ENCODE measurements at places on chromosomes 1 and 21. TPM values are rescaled to one million over a fixed set of nuclear protein-coding genes. Genes with fewer than 3 reads are reported as not detected.
A peak's percentile ranks its signal among the peaks of the same experiment; 100 is the strongest.

CD1E gene
- total RNA-seq: 2.6 TPM

PRRX1 gene
- total RNA-seq: 30.1 TPM

SLC37A1 gene
- 28.9 TPM for total RNA-seq

RIPPLY3 gene
- 0.44 TPM for total RNA-seq

SLFNL1 gene
- 4.8 TPM for total RNA-seq

GPR25 gene
- 0.62 TPM for total RNA-seq

DNA sequence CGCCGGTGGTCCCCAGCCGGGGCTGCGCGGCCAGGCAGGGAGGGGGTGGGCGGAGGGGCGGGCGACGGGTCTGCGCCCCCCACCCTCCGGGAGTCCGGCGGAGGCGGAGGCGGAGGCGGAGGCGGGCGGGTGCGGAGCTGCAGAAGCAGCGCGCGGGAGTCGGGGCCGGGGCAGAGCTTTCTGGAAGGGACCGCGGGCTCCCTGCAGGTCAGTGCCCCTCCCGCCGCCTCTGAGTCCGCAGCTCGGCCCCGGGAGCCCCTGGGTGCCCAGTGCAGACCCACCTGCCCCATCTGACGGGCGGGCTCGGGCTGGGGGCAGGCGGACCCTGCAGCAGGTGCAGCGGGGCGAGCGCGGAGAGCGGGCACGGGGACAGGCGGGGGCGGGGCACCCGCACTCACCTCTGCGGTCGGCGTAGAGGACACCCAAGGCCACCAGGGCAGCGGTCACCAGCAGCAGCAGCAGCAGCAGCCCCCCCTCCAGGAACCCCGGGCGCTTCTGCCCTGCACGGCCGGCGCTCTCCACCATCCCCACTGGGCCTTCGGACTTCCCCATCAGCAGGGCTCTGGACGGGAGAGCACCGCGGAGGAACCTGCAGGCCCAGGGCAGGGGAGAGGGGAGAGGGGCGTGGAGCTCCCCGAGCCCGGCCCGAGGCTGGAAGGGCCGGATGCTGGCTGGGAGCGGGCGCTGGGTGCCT is 3.7 kb downstream of the MMEL1 start:
- peak; percentile 33 for DNase-seq
- no peak overlapping the region for H3K4me3 ChIP-seq
- no peaks in the 10 kb centered on the region for H3K36me3 ChIP-seq
- H3K27me3 ChIP-seq: peaks cover 70% of the 10 kb centered on the region
- H3K4me1 ChIP-seq: no peaks in the 10 kb centered on the region
- no peak overlapping the region for H3K27ac ChIP-seq

DNA sequence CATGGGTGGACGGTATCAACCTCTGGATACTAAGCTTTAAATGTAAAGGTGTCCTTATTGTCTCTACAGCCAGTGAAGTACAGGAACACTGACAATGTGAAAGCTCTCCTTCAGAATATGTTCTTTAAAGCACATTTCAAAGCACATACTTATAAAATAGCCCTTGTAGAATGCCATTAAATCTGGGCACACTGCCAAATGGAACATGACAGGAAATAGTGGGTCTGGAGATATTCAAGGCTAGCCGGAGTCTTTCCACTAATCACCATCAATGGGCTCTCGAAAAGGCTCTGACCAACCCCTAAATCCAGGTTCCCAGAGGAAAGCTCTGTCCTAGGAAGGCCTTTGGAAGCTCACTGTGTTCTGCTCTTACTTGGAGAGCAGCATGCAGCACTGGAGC is 46.6 kb downstream of the PLD5 start:
- H3K36me3 ChIP-seq: no peaks in the 10 kb centered on the region
- no peaks in the 10 kb centered on the region for H3K27me3 ChIP-seq
- H3K4me3 ChIP-seq: no peak overlapping the region

DNA sequence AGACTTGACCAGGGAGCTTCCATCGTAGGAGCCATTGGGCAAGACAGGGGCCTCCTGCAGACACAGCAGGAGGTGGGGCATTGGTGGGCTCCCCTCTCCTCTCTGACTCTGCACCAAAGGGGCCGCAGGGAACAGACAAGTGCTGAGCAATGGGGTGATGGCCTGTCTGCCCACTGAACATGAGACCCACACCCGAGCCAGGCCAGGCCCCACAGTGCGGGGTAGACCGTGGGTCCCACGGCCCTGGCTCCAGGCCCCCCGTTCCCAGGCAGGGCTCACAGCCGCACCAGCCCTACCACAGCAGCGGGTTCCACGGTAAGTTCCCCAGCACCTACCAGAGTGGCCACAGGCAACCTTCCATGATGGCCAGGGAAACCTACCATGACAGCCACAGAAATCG is 45.9 kb downstream of the CHD5 start:
- H3K27ac ChIP-seq: no peak overlapping the region
- DNase-seq: peak; percentile 32
- H3K4me1 ChIP-seq: no peaks in the 10 kb centered on the region
- no peak overlapping the region for H3K4me3 ChIP-seq

DNA sequence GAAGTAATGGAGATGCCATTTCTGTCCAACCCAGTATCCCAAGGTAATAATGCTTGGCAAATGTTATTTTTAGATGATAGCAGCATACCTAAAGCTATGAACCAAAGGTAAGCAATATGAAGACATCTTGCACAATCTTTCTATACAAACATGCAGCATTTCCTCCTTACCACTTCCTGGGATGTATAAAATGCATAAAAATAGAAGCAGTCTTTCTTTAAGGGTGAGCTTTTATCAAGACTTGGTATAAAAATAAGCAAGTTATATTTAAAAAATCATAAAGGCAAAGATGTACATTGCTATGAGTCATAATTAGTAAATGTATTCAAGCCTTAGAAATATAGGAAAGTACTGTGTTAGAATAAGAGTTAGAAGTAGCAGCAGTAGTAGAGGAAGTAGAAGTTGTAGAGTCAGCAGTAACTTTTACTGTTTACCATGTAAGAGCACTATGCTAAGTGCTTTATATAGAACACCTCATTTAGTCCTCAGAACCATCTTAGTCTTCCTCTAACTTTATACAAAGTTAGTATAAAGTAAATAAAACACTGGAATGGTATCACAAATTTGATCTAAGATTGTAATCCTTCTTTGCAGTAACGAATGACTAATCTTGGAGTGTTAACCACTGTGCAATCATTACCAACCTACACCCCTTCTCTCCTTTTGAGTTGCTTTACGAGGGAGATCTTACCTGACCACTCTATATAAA is 371.3 kb downstream of the VAV3 start:
- no peak overlapping the region for H3K27ac ChIP-seq
- no peak for DNase-seq
- no peaks in the 10 kb centered on the region for H3K27me3 ChIP-seq
- no peak overlapping the region for H3K4me3 ChIP-seq

DNA sequence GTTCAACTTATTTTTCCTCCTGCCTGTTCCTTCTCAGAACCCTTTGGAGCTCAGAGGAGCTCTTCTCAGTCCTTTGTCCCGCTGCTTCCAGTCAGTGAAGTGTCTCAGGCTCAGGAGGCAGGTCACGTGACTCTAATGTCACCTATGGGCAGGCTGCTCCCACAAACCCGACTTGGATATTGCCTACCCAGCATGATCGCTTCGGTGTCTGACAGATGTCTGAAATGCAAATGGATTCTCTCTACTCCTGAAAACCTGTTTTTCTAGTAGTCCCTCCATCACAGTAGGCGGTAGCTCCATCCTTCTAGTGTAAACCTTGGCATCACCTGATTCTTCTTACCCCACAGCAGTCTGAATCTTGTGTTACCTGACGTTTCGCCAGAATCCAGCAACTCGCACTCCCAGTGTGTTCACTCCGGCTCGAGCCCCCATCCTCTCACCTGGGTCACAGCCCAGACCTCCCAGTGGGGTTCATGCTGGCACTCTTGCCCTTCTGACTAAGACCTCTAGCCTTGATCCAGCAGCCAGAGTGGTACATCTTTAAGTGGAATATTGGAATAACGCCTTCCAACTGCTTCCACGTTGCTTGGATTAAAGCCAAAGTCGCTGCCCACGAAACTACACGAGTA is 5.4 kb downstream of the PADI6 start:
- H3K4me3 ChIP-seq: no peak overlapping the region
- no peaks in the 10 kb centered on the region for H3K36me3 ChIP-seq
- no peak overlapping the region for H3K27ac ChIP-seq
- DNase-seq: no peak
- peaks cover 15% of the 10 kb centered on the region for H3K27me3 ChIP-seq
- H3K4me1 ChIP-seq: no peaks in the 10 kb centered on the region

DNA sequence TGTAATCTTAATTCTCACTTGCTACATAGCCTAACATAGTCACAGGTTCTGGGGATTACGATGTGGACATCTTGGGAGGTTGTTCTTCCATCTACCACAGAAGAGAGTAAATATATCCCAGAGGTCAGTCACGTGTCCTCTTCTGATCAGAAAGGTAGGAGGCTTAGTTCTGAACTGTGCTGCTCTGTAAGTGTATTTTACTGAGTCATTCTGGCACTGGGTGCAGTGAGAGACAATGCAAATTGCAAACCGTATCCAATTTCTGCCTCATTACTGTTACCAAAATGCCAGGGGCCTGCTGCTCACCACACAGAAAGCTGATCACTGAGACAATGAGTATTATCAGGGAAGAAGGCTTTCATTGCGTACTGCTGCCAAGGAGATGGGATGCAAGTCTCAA is 104.0 kb downstream of the GABPA start:
- H3K27me3 ChIP-seq: no peaks in the 10 kb centered on the region
- no peaks in the 10 kb centered on the region for H3K36me3 ChIP-seq
- no peak overlapping the region for H3K27ac ChIP-seq
- H3K4me3 ChIP-seq: no peak overlapping the region
- DNase-seq: no peak

- H3K4me3 ChIP-seq: no peak overlapping the region
- peaks cover 9% of the 10 kb centered on the region for H3K4me1 ChIP-seq
- no peak for DNase-seq
- no peaks in the 10 kb centered on the region for H3K27me3 ChIP-seq
- H3K36me3 ChIP-seq: no peaks in the 10 kb centered on the region
Measured at GRCh38 chr1:65512383-65512782, 91.9 kb downstream of the LEPR start.

DNA sequence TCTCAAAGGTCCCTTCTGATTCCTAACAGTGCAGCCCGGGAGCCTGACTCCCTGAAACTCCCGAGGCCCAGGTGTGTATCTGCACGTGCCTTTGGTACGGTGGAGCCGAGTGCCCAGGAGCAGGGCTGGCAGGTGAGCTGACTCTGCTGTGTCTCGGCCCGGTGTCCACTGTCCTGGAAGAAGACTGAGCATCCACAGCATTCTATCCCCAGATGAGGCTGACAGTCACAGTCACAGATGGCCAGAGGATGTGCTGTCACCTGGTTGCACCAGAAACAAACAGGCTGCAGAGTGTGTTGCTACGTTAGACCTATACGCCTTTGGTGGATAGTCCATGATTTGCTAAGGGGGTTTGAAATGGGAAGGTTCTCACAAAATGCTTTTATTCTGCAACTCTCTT is 9.8 kb downstream of the ETV3L start:
- H3K4me3 ChIP-seq: no peak overlapping the region
- no peaks in the 10 kb centered on the region for H3K27me3 ChIP-seq
- no peaks in the 10 kb centered on the region for H3K36me3 ChIP-seq
- DNase-seq: no peak
- H3K4me1 ChIP-seq: no peaks in the 10 kb centered on the region

DNA sequence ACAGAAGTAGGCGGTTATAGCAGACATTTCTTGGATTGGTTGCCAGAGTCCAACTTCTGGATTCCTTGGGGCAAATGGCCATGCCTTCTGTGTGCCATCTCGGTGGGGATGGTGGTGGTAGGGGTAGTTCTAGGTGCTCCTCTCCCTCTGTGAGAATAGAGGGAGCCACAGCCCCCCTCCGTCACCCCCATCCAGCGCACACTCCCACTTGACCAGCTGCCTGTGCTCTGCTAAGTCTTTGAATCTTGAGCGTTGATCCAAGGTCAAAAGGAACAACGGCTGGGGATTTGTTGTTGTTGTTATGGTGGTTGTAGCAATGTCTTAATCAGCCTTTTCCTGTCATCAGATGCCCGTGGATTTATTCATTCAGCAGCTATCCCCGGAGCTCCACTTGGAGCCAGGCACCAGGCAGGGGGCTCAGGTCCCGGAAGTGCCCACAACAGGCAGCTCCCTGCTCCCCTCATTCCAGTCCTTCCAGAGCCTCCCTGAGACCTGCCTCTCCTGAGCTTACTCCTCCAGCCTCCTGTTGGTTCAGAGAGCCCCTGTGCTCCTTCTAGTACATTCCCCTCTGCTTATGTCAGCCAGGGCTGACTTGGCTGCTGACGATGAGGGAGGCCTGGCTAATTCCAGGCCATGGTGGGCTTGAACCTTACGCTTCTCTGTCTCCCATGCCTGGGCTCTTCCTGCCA is 146.6 kb upstream of the WNT4 start:
- DNase-seq: no peak
- no peak overlapping the region for H3K27ac ChIP-seq
- no peaks in the 10 kb centered on the region for H3K27me3 ChIP-seq
- no peaks in the 10 kb centered on the region for H3K36me3 ChIP-seq

GRCh38 chr21:37655611-37656300 is 260.5 kb downstream of the KCNJ6 start:
- H3K27me3 ChIP-seq: no peaks in the 10 kb centered on the region
- H3K4me1 ChIP-seq: peaks cover 30% of the 10 kb centered on the region
- H3K4me3 ChIP-seq: no peak overlapping the region
- no peaks in the 10 kb centered on the region for H3K36me3 ChIP-seq

DNA sequence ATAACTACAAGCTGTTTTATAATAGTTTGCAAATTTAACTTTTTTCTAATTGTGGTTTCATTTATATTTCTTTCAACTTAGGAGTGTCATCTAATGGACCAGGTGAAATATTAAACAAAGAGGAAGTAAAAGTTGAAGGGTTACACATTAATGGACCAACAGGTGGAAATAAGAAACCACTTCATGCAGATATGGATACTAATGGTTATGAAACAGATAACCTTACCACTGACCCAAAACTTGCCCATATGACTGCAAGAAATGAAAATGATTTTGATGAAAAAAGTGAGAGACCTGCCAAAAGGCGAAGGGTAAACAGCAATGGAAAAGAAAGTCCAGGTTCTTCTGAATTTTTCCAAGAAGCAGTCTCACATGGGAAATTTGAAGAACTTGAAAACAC is 59.7 kb downstream of the MIER1 start:
- peaks cover 22% of the 10 kb centered on the region for H3K4me1 ChIP-seq
- H3K4me3 ChIP-seq: no peak overlapping the region
- H3K36me3 ChIP-seq: peaks cover 84% of the 10 kb centered on the region
- no peaks in the 10 kb centered on the region for H3K27me3 ChIP-seq
- no peak overlapping the region for H3K27ac ChIP-seq
- DNase-seq: no peak

GRCh38 chr21:31537872-31538576 is 121.5 kb upstream of the SOD1 start:
- H3K27ac ChIP-seq: no peak overlapping the region
- no peak overlapping the region for H3K4me3 ChIP-seq
- H3K27me3 ChIP-seq: no peaks in the 10 kb centered on the region
- DNase-seq: no peak
- H3K36me3 ChIP-seq: no peaks in the 10 kb centered on the region
- H3K4me1 ChIP-seq: no peaks in the 10 kb centered on the region

DNA sequence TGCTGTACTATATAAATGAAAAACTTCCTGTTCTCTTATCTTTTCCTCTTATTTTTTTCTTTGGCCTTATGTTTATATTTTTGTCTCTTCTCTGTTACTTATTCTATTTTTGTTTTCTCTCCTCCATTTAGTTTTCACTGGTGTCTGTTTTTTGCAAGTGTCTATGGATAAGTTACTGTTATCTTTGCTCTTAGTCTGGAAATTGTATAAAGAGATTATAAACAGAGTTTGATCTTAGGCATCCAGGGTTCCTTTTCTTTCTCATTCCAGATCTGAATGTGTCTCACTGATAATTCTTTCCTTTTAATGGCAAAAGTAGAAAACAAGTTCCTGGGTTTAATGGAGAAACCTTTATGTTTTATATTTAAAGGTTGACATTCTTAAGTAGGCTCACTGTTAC is 34.5 kb downstream of the MAN1A2 start:
- H3K36me3 ChIP-seq: no peaks in the 10 kb centered on the region
- H3K4me3 ChIP-seq: no peak overlapping the region
- no peak for DNase-seq
- H3K27ac ChIP-seq: no peak overlapping the region
- no peaks in the 10 kb centered on the region for H3K27me3 ChIP-seq

Data from lower lobe of right lung (tissue), 2 donors.